ENCODE measurements at places on chromosomes 1 and 21.

DNA sequence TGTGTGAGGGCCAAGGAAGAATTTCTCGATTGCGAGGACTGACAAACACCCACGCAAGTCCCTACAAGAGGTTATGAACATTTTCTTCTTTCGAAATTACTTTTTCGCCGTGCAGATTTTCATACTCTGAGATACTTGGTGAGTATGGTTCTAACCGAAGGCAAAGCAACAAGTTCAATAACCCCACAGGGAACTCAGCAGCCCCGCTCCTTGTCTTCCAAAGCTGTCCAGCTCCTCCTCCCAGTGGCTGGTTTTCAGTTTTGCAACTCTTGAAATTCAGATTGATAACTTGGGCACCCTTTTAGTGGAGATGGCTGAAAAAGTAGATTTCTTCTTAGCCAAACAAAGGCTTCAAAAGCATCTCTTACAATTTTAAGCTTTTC lies 154.4 kb downstream of the SETD4 start:
- H3K36me3 ChIP-seq: no peaks in the 10 kb centered on the region
- DNase-seq: no peak
- peaks cover 9% of the 10 kb centered on the region for H3K27me3 ChIP-seq
- no peak overlapping the region for H3K4me3 ChIP-seq
- H3K4me1 ChIP-seq: no peaks in the 10 kb centered on the region

GRCh38 chr1:204647114-204647804 lies 38.3 kb downstream of the LRRN2 start:
- peaks cover 26% of the 10 kb centered on the region for H3K27me3 ChIP-seq
- H3K27ac ChIP-seq: no peak overlapping the region
- no peak overlapping the region for H3K4me3 ChIP-seq
- H3K36me3 ChIP-seq: no peaks in the 10 kb centered on the region

DNA sequence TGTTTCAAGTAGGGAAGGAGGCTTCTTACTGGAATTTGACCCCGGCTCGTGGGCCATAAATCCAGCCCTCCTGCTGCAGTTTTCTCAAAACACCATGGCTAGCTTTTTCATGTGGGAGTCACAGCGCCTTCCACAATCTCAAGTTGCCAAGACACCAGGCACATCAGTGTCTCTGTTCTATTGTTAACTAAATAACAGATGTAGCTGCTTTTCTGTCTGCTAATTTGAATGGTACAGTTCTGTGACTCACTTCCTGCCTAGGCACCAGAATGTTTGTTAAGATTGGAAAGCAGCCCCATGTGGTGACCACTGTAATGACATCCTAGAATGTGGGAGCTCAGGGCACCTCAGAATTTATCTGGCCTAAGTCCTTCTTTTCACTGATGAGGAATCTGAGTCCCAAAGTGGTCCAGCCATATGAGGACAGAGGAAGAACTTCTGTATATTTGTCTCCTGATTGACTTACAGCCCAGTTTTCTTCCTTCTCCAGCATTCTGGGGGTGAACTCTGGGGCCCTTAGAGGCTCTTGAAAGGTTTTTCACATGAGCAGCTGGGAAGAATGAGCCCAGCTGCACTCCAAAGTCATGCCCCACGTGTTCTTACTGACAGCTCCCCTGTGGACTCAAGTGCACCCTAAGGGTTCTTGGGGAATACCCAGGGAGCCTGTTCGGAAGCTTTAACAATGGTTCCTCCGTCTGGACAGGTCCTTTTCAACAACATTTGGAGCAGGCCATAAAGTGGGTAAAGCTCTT lies 27.5 kb downstream of the TRIM45 start:
- H3K27me3 ChIP-seq: no peaks in the 10 kb centered on the region
- no peak overlapping the region for H3K4me3 ChIP-seq
- H3K27ac ChIP-seq: peak overlapping the region; percentile 35
- peaks cover 16% of the 10 kb centered on the region for H3K4me1 ChIP-seq
- H3K36me3 ChIP-seq: peaks cover 81% of the 10 kb centered on the region

DNA sequence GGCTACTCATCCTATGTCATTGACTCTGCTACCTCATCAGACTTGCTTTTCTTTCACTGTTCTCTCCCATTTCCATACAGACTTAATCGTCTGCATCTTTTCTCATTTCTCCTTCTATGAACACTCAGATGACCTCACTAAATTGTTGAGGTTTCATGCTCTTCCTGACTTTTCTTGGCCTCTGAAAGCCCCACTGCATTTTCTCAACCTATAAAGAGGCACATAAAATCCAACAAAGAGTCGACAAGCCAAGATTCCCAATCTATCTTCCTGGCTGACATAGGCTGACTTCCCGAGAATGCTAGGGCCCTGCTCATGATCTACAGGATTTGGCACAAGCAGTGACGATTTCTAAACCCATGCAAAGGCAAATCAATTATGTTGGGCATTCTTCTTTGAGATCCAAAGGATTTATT lies 280.8 kb upstream of the DPYD start:
- no peak overlapping the region for H3K27ac ChIP-seq
- no peaks in the 10 kb centered on the region for H3K4me1 ChIP-seq
- no peak for DNase-seq
- no peak overlapping the region for H3K4me3 ChIP-seq
- H3K36me3 ChIP-seq: no peaks in the 10 kb centered on the region
- no peaks in the 10 kb centered on the region for H3K27me3 ChIP-seq

DNA sequence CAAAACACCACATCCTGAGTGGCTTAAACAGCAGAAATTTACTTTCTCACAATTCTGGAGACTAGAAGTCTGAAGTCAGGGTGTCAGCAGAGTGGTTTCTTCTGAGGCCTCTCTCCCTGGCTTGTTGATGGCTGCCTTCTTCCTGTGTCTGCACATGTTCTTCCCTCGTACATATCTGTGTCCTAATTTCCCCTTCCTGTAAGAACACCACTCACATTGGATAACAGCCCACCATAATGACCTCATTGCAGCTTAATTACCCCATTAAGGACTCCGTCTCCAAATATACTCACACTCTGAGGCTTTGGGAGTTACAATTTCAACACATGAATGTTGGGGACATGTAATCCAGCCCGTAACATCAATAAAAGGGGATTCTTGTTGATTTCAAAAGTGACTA lies 23.4 kb downstream of the C8A start:
- H3K27ac ChIP-seq: no peak overlapping the region
- no peaks in the 10 kb centered on the region for H3K36me3 ChIP-seq
- no peak overlapping the region for H3K4me3 ChIP-seq
- no peaks in the 10 kb centered on the region for H3K27me3 ChIP-seq
- DNase-seq: no peak

DNA sequence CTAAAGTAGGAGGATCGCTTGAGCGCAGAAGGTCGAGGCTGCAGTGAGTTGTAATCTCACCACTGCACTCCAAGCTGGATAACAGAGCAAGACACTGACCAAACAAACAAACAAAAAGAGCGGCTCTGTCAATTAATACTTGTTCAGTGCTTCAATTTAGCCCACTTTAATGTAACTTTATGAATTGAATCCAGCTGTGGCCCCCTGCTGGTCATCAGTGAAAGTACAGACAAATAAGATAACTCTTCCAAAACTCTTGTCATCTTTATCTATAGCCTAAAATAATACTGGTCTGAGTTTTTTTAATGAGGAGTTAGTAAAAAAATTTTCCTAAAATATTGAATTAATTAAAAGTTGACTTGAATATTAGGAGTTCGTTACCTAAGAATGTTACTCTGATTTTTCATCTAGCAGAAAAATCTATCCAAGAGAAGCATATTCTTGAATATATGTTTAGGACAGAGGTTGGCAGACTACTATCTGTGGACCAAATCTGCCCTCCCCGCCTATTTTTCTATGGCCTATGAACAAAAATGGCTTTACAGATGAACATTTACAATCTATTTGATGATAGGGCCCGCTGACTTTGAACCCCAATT lies 26.1 kb downstream of the ATP5PF start:
- peaks cover 1% of the 10 kb centered on the region for H3K4me1 ChIP-seq
- H3K27ac ChIP-seq: no peak overlapping the region
- no peaks in the 10 kb centered on the region for H3K27me3 ChIP-seq
- peak; percentile 14 for DNase-seq

GRCh38 chr1:208461680-208462079 lies 217.5 kb upstream of the PLXNA2 start:
- DNase-seq: no peak
- no peaks in the 10 kb centered on the region for H3K36me3 ChIP-seq
- no peaks in the 10 kb centered on the region for H3K4me1 ChIP-seq
- H3K27ac ChIP-seq: no peak overlapping the region
- no peaks in the 10 kb centered on the region for H3K27me3 ChIP-seq
- H3K4me3 ChIP-seq: no peak overlapping the region

- no peak overlapping the region for H3K4me3 ChIP-seq
- no peak for DNase-seq
- peaks cover 5% of the 10 kb centered on the region for H3K27me3 ChIP-seq
- H3K36me3 ChIP-seq: no peaks in the 10 kb centered on the region
- H3K4me1 ChIP-seq: no peaks in the 10 kb centered on the region
Measured at GRCh38 chr1:219529116-219529515, 83.8 kb downstream of the ZC3H11B start.

DNA sequence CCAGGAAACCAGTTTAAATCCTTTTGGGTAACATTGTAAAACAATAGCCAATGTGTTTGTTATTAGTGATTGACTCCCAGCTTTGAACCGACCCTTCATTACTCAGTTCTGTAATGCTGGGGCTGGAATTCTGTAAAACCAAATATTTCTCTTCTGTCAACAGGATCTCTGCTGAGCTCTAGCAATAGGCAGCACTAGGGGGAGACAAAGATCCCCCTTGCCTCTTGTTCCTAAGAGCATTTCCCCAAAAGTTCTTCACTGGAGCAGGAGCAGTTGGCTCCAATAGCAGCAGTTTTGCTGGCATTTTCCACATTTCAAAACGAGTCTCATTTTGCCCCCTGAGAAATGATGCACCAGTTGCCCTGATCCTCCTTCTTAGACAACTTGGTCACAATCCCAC lies 1671.1 kb downstream of the MRPL39 start:
- peaks cover 2% of the 10 kb centered on the region for H3K4me1 ChIP-seq
- DNase-seq: no peak
- H3K27me3 ChIP-seq: peaks cover 6% of the 10 kb centered on the region
- no peak overlapping the region for H3K27ac ChIP-seq
- H3K36me3 ChIP-seq: no peaks in the 10 kb centered on the region
- H3K4me3 ChIP-seq: no peak overlapping the region

GRCh38 chr1:106986603-106987002 lies 69.9 kb upstream of the PRMT6 start:
- H3K4me3 ChIP-seq: no peak overlapping the region
- no peaks in the 10 kb centered on the region for H3K36me3 ChIP-seq
- H3K4me1 ChIP-seq: no peaks in the 10 kb centered on the region
- no peak overlapping the region for H3K27ac ChIP-seq

DNA sequence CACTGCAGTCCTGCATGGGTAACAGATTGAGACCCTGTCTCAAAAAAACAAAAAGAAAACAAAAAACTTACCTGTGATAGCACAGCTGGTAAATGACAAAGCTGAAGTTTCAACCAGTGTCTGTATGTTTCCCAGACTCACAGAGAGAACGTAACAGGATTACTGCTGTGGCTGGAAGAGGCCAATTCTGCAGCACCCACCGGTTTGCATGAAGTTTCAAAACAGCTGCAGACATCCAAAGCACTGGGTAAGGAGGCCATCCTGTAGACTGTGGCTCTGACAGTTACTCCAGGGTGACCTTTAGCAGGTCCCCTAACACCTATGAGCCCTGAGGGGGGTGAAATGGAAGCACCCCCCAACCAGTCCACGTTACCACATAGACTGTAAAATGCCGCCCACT lies 7.5 kb downstream of the ID3 start:
- peaks cover 4% of the 10 kb centered on the region for H3K36me3 ChIP-seq
- peaks cover 11% of the 10 kb centered on the region for H3K27me3 ChIP-seq
- H3K4me1 ChIP-seq: peaks cover 31% of the 10 kb centered on the region
- H3K27ac ChIP-seq: no peak overlapping the region
- H3K4me3 ChIP-seq: no peak overlapping the region

- H3K36me3 ChIP-seq: no peaks in the 10 kb centered on the region
- H3K4me1 ChIP-seq: peaks cover 3% of the 10 kb centered on the region
- peaks cover 5% of the 10 kb centered on the region for H3K27me3 ChIP-seq
- DNase-seq: no peak
Measured at GRCh38 chr1:219534991-219535390, 77.9 kb downstream of the ZC3H11B start.

GRCh38 chr1:40825435-40825788 lies 36.8 kb downstream of the CITED4 start:
- no peaks in the 10 kb centered on the region for H3K36me3 ChIP-seq
- DNase-seq: no peak
- H3K27ac ChIP-seq: no peak overlapping the region
- H3K27me3 ChIP-seq: no peaks in the 10 kb centered on the region
- no peak overlapping the region for H3K4me3 ChIP-seq

GRCh38 chr1:201885531-201886075 lies 3.1 kb upstream of the SHISA4 start:
- peaks cover 3% of the 10 kb centered on the region for H3K36me3 ChIP-seq
- no peak overlapping the region for H3K27ac ChIP-seq
- H3K27me3 ChIP-seq: peaks cover 35% of the 10 kb centered on the region
- DNase-seq: no peak
- no peak overlapping the region for H3K4me3 ChIP-seq

GRCh38 chr1:117173691-117174090 lies 37.0 kb downstream of the VTCN1 start:
- DNase-seq: no peak
- no peak overlapping the region for H3K27ac ChIP-seq
- no peaks in the 10 kb centered on the region for H3K27me3 ChIP-seq
- no peaks in the 10 kb centered on the region for H3K4me1 ChIP-seq
- no peak overlapping the region for H3K4me3 ChIP-seq

GRCh38 chr1:162627662-162628296 lies 4.5 kb upstream of the DDR2 start:
- H3K4me3 ChIP-seq: no peak overlapping the region
- H3K27ac ChIP-seq: no peak overlapping the region
- peaks cover 15% of the 10 kb centered on the region for H3K27me3 ChIP-seq
- no peak for DNase-seq
- H3K36me3 ChIP-seq: no peaks in the 10 kb centered on the region
- peaks cover 4% of the 10 kb centered on the region for H3K4me1 ChIP-seq

- no peaks in the 10 kb centered on the region for H3K36me3 ChIP-seq
- no peak for DNase-seq
- H3K27me3 ChIP-seq: no peaks in the 10 kb centered on the region
- H3K4me1 ChIP-seq: no peaks in the 10 kb centered on the region
Measured at GRCh38 chr1:219771080-219771479, 157.3 kb downstream of the SLC30A10 start.

GRCh38 chr1:119294199-119294598 lies 74.4 kb upstream of the HAO2 start:
- H3K36me3 ChIP-seq: no peaks in the 10 kb centered on the region
- DNase-seq: no peak
- H3K27ac ChIP-seq: no peak overlapping the region
- H3K4me1 ChIP-seq: no peaks in the 10 kb centered on the region
- no peak overlapping the region for H3K4me3 ChIP-seq
- no peaks in the 10 kb centered on the region for H3K27me3 ChIP-seq

GRCh38 chr1:212785871-212786270 lies 5.7 kb downstream of the NSL1 start:
- H3K4me3 ChIP-seq: no peak overlapping the region
- H3K27ac ChIP-seq: no peak overlapping the region
- no peaks in the 10 kb centered on the region for H3K27me3 ChIP-seq
- DNase-seq: no peak

- peaks cover 3% of the 10 kb centered on the region for H3K27me3 ChIP-seq
- H3K4me3 ChIP-seq: no peak overlapping the region
- no peaks in the 10 kb centered on the region for H3K4me1 ChIP-seq
- no peaks in the 10 kb centered on the region for H3K36me3 ChIP-seq
- no peak overlapping the region for H3K27ac ChIP-seq
Measured at GRCh38 chr1:115437196-115437595, 99.1 kb upstream of the NGF start.

All from activated T-helper 2 cell treated with anti-CD3 and anti-CD28 coated beads, Interferon-gamma antibody, Interleukin-2, Interleukin-4, amounts not matched to agents 10 μg/mL and 5 μg/mL and 100 μg/mL, durations not matched to agents 14 hours and 24 hours and 36 hours (primary cell).